ENCODE measurements at places on chromosomes 3 and 15.

GRCh38 chr15:101050623-101051290, 131.6 kb downstream of the LRRK1 start:
- DNase-seq: no peak

DNA sequence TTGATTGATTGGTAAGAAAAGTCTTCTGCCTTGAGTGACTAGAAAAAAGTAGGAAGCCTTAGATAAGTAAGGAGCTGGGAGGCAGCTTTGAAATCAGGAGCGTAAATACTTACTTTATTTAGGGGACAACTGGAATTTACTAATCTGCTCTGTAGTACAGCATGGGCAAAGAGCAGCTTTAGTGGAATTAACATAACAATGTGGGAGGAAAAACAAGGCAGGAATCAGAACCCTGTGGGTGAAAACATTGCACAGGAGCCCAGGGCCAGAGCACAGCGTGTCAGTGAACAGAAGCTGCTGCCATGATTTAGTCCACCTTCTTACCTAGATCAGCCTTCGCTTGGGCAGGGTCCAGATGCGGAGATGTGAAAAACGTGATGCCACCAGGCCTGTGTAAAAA, 14.6 kb downstream of the FMN1 start:
- DNase-seq: no peak

DNA sequence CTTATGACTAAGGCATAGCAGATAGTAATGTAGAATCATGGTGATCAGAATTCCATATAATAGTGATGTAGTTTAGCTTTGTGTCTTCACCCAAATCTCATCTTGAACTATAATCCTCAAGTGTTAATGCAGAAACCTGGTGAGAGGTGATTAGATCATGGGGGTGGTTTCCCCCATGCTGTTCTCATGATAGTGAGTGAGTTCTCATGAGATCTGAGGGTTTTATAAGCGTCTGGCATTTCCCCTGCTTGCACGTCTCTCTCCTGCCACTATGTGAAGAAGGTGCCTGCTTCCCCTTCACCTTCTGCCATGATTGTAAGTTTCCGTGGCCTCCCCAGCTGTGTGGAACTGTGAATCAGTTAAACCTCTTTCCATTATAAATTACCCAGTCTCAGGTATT, 138.7 kb upstream of the CBLB start:
- DNase-seq: no peak

DNA sequence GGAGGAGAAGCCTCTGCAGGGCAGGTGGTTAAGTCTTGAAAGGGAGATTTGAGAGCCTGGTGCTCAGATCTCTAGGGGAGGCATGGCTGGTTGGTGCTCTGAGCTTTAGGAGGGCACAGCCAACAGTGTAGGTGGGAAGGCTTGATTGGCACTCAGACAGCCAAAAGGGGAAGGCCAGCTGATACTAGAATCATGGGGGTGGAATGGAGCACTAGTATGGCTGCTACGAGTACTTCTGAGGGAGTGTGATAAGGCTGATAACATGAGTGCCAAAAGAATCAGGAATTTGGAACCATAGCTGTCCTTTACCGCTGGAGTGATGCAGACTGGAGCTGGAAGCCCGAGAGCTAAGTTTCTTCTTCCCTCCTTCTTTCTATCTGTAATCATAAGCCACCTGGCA, 184.6 kb upstream of the TBC1D5 start:
- no peak for DNase-seq

DNA sequence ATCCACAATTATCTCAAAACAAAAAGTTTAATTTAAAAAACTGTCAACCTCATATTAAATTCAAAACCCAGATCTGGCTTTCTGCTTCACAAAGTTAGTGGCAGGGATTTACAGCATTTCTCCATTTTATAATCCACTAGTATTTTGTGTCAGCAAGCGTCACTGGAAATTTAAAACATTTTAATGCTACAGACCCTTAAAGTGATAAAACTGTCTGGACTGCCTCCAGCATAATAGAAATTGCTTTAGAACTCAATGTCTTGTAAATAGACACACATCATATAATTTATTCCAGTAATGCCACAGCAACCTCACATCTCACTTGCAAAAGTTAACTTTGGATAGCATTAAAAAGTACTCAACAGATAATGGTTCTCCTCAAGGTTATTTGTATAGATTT, 116.1 kb downstream of the ULK4 start:
- no peak for DNase-seq

DNA sequence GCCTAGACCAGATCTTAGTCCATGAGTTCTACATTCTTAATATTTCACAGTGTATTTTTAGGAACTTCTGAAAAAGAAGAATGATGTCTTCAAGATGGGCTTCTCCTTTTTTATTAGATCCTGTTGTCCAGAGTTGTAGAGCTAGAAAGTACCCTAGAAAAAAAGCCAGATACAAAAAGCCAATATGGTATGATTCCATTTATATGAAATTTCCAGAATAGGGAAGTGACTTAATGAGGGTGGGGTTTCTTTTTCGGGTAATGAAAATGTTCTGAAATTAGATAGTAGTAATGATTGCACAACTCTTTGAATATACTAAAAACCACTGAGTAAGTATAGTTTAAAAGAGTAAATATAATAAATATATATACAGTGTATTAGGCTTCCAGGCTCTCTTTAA, 116.9 kb downstream of the NFKBIZ start:
- no peak for DNase-seq

GRCh38 chr3:38627956-38628355, 21.5 kb downstream of the SCN5A start:
- no peak for DNase-seq

DNA sequence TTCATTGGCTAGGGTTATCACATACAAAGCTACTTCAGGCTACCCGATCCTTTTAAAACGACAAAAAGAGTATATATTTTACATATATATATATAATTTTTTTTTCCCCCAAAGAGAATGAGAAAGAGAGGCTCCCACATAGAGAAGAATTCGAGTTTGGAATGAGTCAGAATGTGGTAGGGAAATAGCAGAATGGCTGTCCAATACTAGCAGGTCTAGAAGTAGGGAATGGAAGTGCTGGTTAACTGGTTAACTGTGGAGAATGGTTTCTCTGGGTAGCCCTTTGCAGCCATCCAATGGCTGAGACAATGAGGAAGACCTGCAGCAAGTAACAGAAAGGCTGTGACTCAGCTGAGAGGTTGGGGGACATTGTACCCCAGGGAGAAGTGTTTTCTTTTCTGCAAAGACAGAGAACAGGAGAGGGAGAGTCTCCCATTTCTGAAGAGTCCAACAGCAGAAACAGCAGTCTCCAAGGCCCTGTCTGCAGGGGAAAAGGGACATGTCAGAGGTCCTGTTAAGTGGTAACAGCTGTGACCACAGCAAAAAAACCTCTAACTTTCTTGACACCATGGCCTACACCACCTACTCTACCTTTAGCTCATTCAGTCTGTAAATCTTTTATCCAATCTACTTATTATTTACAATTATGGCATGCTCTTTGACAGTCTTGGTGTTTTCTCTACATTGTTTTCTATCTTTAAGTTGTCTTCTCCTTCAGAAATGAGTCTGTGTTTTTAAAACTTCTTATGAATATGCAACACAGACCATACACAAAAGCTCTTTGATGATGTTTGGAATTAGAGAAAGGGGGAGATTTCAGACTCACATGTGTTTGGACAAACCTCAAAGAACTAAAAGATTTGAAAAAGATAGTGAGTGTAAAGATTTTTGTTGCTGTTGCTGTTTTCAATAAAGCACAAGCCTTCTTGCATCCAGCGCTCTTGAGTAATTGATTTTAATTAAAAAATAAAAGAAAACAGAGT, 116.1 kb upstream of the SLC7A14 start:
- DNase-seq: no peak

DNA sequence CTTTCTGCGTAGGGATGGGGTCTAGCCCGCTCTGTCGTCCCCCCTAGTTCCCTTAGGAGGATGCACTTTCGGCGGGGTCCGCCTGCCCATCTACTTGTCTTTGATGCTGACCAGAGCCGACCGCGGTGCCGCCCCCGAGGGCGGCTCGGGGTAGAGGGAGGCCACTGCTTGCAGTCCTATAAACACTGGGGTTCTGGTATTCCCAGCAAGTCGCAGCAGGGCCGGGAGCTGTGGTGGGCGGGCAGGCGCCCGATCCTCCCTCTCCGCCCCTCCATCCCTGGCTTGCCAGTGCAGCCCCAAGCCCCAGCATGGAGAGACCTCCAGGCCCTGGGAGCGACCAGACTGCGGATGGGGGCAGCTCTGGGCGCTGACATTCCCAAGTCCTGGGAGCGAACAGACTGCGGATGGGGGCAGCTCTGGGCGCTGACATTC, 830 bp downstream of the SEMA4B start:
- no peak for DNase-seq

- no peak for DNase-seq
These were observed 28.7 kb upstream of the DUSP7 start for GRCh38 chr3:52084954-52085680.

GRCh38 chr3:184117636-184118035, 17.5 kb upstream of the EIF2B5 start:
- DNase-seq: no peak

- DNase-seq: no peak
These were observed 123.3 kb downstream of the NFKBIZ start for GRCh38 chr3:101972430-101973162.

DNA sequence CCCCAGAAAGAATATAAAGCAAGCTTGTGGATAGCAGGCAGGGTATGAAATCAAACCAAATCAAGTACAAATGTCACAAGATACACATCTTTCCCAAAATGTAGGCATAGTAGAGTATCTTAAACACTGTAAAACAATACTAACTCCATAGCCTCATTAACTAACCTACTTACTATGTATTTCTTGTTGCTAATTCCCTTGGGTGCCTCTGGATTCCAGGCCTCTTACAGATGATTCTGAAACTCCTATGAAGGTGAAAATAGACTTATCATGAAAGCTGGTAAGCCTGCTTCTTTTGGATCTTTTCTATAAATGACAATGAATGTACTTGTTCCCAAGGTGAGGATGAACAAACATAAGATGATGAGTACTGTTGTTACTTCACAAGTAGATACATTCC, 93.8 kb downstream of the FRMD5 start:
- no peak for DNase-seq

DNA sequence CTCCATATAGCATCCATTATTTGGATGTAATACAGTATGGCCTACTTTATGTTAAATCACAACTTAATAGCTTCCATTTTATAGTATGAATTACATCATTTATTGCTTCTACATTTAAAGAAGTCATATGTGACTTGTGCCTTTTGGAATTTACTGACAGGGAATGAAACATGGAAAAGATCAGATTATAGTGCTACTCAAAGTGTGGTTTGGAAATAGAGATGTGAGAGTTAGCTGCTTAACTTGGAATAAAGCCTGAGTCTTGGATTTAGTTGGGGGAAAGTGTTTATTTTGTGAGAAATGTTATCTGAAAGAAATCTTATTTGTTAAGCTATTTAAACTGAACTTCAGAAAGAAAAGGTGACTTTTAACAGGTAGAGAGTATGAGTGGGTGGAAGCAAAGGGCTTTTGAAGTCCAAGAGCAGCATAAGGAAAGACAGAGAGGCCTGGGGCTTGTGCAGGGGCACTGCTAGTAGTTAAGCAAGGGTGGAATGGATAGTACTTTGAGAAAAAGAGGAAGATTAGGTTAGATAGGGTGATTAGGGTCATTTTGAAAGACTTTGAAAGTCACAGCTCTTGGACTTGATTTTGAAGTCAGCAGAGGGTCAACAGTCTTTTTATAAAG, 60.5 kb downstream of the SLMAP start:
- DNase-seq: no peak

- no peak for DNase-seq
These were observed 24.4 kb upstream of the CPOX start for GRCh38 chr3:98617841-98618240.

DNA sequence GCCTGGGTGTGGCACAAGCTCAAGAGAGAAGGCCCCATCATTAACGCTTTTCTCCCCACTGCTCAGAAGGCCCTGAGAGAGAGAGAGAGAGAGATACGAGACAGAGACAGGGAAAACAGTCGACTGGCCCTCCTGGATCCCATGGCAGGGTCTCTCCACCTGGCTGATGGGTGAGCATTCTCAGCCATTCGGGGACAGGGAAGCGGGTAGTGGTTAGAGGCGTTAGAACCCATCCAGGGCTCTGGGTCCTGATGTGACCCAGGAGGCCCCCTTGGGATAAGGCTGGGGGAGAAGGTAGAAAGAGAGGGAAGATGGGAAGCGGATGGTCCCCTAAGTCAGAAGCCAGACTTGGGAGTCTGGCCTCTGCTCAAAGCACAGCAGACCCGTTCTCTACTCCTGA, 7.9 kb downstream of the TGM5 start:
- no peak for DNase-seq

GRCh38 chr3:143991713-143992112, 20.1 kb downstream of the DIPK2A start:
- DNase-seq: no peak

GRCh38 chr3:4684117-4684516, 191.0 kb downstream of the ITPR1 start:
- no peak for DNase-seq

DNA sequence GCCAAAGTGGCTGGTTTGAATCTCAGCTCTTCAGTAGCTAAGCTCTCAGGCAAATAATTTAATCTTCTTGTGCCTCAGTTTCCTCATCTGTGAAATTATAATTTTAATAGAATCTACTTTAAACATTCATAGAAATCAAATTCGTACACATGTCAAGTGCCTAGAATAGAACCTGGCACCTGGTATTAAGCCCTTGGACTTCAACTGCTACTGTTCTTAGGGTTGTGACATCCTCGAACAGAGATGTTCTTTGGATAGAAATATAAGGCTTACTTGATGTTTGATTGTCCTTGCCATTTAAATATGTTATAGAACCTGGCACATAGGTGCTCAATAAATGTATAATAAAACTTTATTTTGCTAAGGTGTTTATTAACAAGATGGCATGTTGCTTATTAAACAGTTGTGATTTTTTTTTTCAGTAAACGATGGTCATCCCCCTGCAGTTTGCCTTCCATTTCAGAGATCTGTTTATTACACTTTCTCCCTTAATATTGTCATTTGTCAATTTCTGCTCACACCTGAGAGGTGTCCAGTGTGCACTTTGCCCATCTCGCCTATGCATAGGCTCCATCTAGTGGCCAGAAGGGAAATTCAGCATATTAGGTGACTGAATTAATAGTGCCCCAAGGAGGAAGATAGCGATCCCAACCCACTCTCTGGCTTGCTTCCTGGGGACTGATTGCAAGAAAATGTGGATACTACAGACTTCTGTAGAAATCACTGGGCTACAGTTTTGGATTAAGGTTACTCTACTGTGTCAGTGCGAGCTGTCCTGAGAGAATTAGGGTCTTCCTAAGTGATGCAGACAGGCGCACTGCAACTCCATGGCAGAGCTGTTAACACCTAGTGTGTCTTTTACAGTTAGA, 10.7 kb downstream of the IGF1R start:
- no peak for DNase-seq

GRCh38 chr3:15743587-15744009, 54.2 kb downstream of the ANKRD28 start:
- no peak for DNase-seq
